ENCODE measurements at places on chromosomes 11 and 22. TPM values are rescaled to one million over a fixed set of nuclear protein-coding genes. Genes with fewer than 3 reads are reported as not detected.
A peak's percentile ranks its signal among the peaks of the same experiment; 100 is the strongest.

Gene RIMBP3B
- total RNA-seq, result 0.21 TPM

Gene RASL10A
- 0.83 TPM for total RNA-seq

DNA sequence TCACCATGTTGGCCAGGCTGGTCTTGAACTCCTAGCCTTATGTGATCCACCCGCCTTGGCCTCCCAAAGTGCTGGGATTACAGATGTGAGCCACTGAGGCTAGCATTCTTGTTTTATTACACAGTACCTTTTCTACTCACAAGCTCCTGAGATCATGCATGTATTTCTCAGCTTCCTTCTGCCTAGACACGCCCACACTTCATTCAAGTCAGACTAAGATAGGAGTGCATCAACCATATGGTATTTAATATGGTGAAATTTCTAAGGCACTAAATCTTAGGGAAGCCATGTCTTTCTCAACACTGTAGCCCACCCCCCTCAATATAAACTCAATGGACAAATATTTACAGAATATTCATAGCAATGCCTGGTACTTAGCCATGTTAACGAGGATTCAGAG lies 62.1 kb downstream of the SLC25A17 start:
- no peaks in the 10 kb centered on the region for H3K27me3 ChIP-seq
- H3K4me1 ChIP-seq, result no peaks in the 10 kb centered on the region
- no peak overlapping the region for H3K27ac ChIP-seq
- H3K36me3 ChIP-seq, result no peaks in the 10 kb centered on the region
- DNase-seq, result no peak

- peak within 1 kb of the TSS; percentile 63 for H3K4me3 ChIP-seq
- H3K27me3 ChIP-seq, result peaks cover 19% of the 10 kb centered on the region
- DNase-seq, result peak; percentile 77
- H3K4me1 ChIP-seq, result peaks cover 17% of the 10 kb centered on the region
- no peaks in the 10 kb centered on the region for H3K36me3 ChIP-seq
- peak within 1 kb of the TSS; percentile 69 for H3K27ac ChIP-seq
Measured at GRCh38 chr22:38467904-38468442, at the start of gene KDELR3. Gene KDELR3 (plus strand): TSS chr22:38468096. CDS start chr22:38468234, 138 bp downstream.

GRCh38 chr11:13347901-13348300 lies 70.3 kb downstream of the BMAL1 start:
- H3K27ac ChIP-seq, result no peak overlapping the region
- H3K4me1 ChIP-seq, result peaks cover 8% of the 10 kb centered on the region
- no peak overlapping the region for H3K4me3 ChIP-seq
- H3K36me3 ChIP-seq, result peaks cover 24% of the 10 kb centered on the region
- no peak for DNase-seq
- H3K27me3 ChIP-seq, result no peaks in the 10 kb centered on the region

DNA sequence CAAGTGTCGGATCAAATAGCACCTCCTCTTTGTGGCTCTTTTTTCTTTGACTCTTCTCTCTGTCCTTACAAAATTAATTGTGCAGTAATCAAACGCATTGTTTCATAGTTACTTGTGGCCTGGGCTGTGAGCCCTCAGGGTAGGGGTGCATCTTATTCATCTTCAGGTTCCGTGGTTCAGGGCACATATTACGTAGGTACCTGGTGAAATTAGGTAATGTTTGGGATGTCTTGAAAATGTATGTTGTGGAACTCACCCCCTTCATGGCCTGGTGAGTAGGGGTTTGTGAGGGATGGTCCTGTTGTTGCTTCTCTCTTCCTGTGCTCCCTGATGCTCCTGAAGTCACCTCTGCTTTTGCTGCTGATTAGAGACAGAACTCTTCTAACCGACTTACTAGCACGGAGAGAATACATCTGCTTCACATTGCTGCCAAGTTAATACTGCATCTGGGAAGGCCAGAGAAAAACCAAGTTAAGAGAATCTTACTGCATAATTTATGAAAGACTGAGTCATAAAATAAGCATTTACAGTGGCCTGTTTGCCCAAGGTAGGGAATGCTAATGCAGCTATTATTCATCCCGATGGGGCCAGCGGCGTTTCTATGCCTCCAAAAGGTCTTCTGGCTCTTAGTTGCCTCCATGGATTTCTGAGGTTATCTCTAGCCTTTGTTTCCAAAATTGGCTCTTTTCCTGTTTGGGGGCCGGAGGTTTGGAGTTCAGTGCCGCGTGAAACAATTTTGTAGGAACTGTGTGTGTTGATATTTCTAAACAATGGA lies 66.9 kb downstream of the TBC1D22A start:
- peaks cover 7% of the 10 kb centered on the region for H3K36me3 ChIP-seq
- H3K4me1 ChIP-seq, result peaks cover 25% of the 10 kb centered on the region
- no peak for DNase-seq
- H3K27ac ChIP-seq, result no peak overlapping the region
- no peak overlapping the region for H3K4me3 ChIP-seq

- DNase-seq, result no peak
- no peak overlapping the region for H3K27ac ChIP-seq
- no peak overlapping the region for H3K4me3 ChIP-seq
- no peaks in the 10 kb centered on the region for H3K4me1 ChIP-seq
- H3K36me3 ChIP-seq, result no peaks in the 10 kb centered on the region
Measured at GRCh38 chr11:33463059-33463458, 205.9 kb downstream of the HIPK3 start.

DNA sequence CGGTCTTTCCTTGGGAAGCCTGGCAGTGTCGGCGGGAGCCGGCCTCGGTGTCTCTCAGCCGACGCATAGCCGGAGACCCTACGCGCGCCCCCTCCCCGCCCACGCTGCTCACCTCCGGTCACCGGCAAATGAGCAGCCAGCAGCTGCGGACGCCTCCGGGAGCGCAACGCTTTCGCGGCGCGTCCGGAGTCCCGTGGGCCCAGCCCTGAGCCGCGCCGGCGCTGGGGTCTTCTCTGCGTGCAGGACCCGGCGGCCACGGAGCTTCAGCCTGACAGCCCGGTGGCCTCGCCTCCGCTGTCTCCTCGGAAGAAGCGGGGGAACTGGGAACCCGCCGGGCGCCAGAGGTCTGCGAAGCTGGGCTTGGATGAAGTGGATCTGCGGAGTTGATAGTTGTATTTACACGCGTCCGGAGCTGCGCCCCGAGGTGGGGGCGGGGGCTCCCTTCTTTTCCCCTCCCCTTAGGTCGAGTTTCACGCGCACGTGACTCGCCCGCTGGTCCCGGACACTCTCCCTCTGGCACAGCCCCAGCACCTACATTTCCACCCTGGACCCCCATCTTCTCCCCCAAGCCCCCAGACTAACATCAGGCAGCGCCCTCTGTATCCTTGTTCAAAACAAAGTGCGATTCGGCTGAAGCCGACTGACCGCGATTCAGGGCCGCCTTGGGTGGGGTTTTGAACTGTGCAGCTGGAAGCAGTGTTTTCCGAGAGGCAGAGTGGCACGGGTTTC lies at the start of gene SLC43A1:
Gene SLC43A1, minus strand, starts transcription at position 371 of the 729 bp plus-strand sequence. CDS start 1,591 bp downstream, outside the sequence.
- no peaks in the 10 kb centered on the region for H3K36me3 ChIP-seq
- H3K4me1 ChIP-seq, result peaks cover 17% of the 10 kb centered on the region
- peak; percentile 68 for DNase-seq
- peak within 1 kb of the TSS; percentile 68 for H3K27ac ChIP-seq
- no peaks in the 10 kb centered on the region for H3K27me3 ChIP-seq
- H3K4me3 ChIP-seq, result peak within 1 kb of the TSS; percentile 97

Measured in lower lobe of right lung (tissue), 2 donors.